ENCODE measurements at places on chromosomes 11 and 22. TPM values are rescaled to one million over a fixed set of nuclear protein-coding genes. Genes with fewer than 3 reads are reported as not detected.

DNA sequence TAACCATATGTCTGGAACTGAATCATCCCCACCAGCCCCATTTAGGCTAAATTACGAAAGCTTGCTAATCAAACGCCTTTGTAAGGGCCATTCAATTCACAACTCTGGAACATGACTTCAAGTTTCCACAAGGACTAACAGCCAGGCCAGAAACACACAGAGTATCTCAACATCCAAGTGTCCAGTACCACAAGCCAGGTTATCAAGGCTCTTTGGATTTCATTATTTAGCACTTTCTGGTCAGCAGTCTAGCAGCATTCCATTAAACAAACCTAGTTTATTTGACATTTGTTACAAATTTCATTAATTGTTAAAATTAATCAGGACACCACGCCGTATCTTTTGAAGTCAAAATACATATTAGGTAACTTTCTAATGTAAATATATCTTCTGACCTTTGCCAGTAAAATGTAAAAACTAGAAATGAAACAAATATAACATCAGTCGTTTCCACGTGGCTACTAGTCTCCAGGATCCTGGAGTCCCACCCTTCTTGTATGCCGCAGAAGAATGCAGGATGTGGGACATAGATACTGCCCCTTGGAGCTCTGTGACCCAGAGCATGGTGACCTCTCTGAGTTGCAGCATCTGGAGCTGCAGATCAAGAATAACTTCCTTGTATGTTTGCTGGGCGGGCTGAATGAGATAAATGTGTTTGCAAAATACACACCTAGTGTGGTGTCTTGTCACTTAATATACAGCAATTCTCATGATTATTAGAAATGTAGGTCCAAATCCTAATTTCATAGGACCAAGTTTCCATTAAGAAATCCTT is 64.7 kb downstream of the MPPED2 start:
- DNase-seq: no peak
- H3K27me3 ChIP-seq: no peaks in the 10 kb centered on the region
- H3K4me3 ChIP-seq: no peak overlapping the region
- no peaks in the 10 kb centered on the region for H3K4me1 ChIP-seq
- H3K36me3 ChIP-seq: no peaks in the 10 kb centered on the region
- no peak overlapping the region for H3K27ac ChIP-seq

GRCh38 chr11:40178470-40178869 is 1281.0 kb downstream of the LRRC4C start:
- no peak overlapping the region for H3K27ac ChIP-seq
- no peak overlapping the region for H3K4me3 ChIP-seq
- no peaks in the 10 kb centered on the region for H3K4me1 ChIP-seq
- H3K36me3 ChIP-seq: no peaks in the 10 kb centered on the region

DNA sequence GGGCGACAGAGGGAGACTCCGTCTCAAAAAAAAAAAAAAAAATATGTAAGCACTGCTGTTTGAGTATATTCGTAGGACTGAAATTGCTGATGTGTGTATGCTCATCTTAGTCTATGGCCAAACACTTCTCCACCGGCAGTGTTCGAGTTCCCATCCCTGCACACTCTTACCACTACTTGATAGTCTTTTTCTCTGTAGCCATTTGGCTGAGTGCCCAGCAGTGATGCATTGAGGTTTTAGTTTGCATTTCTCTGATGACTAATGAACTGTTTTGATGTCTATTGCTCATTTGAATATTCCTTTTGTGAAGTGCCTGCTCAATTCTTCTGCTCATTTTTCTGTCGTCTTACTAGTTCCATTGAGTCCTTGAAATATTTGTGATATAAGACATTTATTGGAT is 1.9 kb downstream of the TIRAP start:
- no peaks in the 10 kb centered on the region for H3K4me1 ChIP-seq
- no peaks in the 10 kb centered on the region for H3K27me3 ChIP-seq
- H3K27ac ChIP-seq: no peak overlapping the region
- peaks cover 5% of the 10 kb centered on the region for H3K36me3 ChIP-seq
- no peak overlapping the region for H3K4me3 ChIP-seq

GRCh38 chr22:50115693-50116092 is 25.9 kb downstream of the MOV10L1 start:
- H3K4me1 ChIP-seq: peaks cover 11% of the 10 kb centered on the region
- no peak for DNase-seq
- H3K27ac ChIP-seq: no peak overlapping the region
- no peaks in the 10 kb centered on the region for H3K36me3 ChIP-seq

- no peaks in the 10 kb centered on the region for H3K4me1 ChIP-seq
- no peak overlapping the region for H3K4me3 ChIP-seq
- DNase-seq: no peak
- H3K36me3 ChIP-seq: no peaks in the 10 kb centered on the region
- no peaks in the 10 kb centered on the region for H3K27me3 ChIP-seq
- no peak overlapping the region for H3K27ac ChIP-seq
Observed at GRCh38 chr11:86418917-86419316, 44.2 kb downstream of the CCDC81 start.

The GSTT2B gene
- 9.1 TPM for total RNA-seq

The SMIM35 gene
- not detected for total RNA-seq

The POU2F3 gene
- total RNA-seq: not detected

GRCh38 chr11:27370374-27370773 is 7.4 kb upstream of the CCDC34 start:
- no peak overlapping the region for H3K27ac ChIP-seq
- H3K27me3 ChIP-seq: no peaks in the 10 kb centered on the region
- no peak for DNase-seq
- H3K36me3 ChIP-seq: peaks cover 62% of the 10 kb centered on the region
- no peaks in the 10 kb centered on the region for H3K4me1 ChIP-seq
- no peak overlapping the region for H3K4me3 ChIP-seq

- peak; percentile 21 for DNase-seq
- peaks cover 31% of the 10 kb centered on the region for H3K4me1 ChIP-seq
- H3K36me3 ChIP-seq: no peaks in the 10 kb centered on the region
- H3K27me3 ChIP-seq: no peaks in the 10 kb centered on the region
- no peak overlapping the region for H3K4me3 ChIP-seq
Observed at GRCh38 chr11:113179181-113179704, 135.1 kb upstream of the TTC12 start.

The YPEL4 gene
- total RNA-seq: 0.55 TPM

GRCh38 chr11:134652586-134653255 is 240.7 kb upstream of the B3GAT1 start:
- H3K27me3 ChIP-seq: no peaks in the 10 kb centered on the region
- H3K27ac ChIP-seq: no peak overlapping the region
- H3K4me1 ChIP-seq: no peaks in the 10 kb centered on the region
- H3K36me3 ChIP-seq: no peaks in the 10 kb centered on the region

DNA sequence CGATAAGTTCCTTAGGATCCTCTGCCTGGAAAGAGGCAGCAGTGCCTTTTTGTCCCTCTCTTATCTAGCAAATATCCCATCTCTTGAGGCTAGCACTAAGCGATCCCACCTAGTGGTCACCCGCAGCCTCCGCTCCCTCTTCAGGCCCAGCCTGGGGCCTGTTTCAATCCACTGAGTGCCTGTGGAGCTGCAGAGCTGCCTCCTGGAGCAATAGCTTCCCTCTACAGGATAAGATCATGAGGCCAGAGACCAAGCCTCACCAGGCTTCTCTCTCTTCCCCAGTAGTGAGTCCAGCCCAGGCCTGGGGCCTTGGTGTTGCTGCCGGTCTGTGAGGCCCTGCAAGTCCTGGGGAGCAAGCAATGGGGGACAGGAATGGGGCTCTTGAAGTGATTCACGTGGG is 65.8 kb downstream of the SLC22A12 start:
- H3K4me1 ChIP-seq: peaks cover 20% of the 10 kb centered on the region
- no peaks in the 10 kb centered on the region for H3K27me3 ChIP-seq
- H3K36me3 ChIP-seq: no peaks in the 10 kb centered on the region

DNA sequence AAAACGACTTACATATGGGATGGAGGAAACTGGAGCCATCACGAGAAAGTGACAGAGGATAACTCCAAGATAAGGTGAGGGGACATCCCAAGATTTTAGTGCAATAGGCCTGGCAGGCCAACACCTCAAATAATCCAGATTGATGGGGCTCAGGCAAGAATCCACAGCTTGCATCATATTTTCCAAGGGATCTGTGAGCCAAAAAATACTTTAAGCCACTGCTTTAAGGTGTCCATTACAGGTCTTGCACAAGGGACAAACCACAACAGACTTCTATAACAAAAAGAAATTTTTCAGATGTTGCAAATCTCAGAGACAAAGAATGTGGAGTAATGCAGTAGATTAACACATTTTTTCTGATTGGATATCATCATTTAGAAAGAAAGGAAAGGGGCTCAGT is 45.6 kb downstream of the DENND5A start:
- peaks cover 30% of the 10 kb centered on the region for H3K4me1 ChIP-seq
- no peak overlapping the region for H3K4me3 ChIP-seq
- no peaks in the 10 kb centered on the region for H3K27me3 ChIP-seq

DNA sequence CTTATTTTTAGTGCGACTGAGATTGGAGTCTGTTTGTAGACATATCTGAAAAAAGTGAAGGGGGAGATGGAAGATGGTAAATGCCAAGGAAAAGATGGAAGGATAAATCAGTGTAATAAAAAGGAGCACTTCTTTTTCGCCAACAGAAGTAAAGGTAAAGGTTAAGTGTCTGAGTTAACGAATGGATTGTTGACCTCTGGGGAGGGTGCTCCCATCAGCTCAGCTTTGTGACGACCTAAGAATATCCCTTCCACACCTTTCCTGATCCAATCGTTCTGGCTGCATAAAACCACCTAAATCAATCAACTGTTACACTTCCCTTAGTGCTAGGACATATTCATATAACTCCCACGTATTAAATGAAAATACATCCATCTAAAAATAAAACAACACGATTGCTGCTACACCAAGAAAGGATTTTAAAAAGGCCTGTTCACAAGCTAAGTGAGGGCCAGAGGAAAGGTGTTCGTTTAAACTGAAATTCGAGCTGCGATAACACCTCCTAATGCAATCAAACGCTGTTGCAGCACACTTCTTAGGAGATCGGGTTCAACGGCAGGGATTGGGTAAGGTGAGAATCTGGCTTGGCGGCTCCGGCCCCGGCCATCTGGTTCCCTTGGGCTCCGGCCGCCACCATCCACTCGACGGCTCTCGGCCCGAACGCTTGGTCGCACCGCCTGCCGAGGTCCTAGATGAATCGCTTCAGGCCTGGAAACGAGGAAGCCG is 658 bp downstream of the C11orf71 start:
- no peaks in the 10 kb centered on the region for H3K4me1 ChIP-seq
- H3K4me3 ChIP-seq: peak overlapping the region; percentile 93
- H3K36me3 ChIP-seq: no peaks in the 10 kb centered on the region
- DNase-seq: peak; percentile 77
- peak overlapping the region; percentile 98 for H3K27ac ChIP-seq

DNA sequence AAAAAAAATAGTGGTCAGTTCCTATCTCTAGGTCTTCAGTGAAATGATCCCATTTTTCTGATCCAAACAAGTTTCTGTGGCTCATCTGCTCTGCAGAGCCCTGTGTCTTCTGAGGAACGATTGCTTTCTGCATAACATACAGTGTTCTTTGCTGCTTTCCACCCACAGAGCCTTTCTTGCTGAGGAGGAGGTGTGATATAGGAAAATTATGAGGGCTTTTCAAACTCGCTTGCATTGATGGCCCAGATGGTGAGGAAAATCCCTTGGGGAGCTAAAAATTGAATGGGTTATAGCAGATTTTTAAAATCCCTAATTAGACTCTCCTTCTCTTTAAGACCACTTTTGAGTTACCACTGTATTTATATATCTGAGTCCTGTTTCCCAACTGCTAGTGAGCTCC is 31.3 kb downstream of the JAM3 start:
- no peaks in the 10 kb centered on the region for H3K4me1 ChIP-seq
- no peak for DNase-seq
- H3K27me3 ChIP-seq: no peaks in the 10 kb centered on the region
- H3K36me3 ChIP-seq: no peaks in the 10 kb centered on the region

DNA sequence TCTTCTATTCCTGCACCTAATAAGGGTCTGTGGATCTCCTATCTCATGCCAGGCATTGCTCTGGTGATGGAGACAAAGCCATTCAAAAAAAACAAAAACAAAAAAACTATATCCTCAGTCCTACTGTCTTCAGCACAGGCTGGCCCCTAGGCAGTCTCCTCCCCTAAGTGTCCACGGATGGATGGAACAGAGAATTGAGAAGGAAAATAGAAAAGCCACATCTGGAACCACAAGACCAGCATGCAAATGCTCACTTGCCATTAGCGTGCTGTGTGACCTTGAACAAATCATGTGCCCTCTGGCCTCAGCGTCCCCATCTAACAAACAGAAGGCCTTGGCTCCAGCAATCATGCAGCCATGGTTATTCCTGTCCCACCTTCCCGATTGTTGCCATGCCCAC is 32.7 kb upstream of the CD82 start:
- H3K27me3 ChIP-seq: no peaks in the 10 kb centered on the region
- no peak overlapping the region for H3K27ac ChIP-seq

DNA sequence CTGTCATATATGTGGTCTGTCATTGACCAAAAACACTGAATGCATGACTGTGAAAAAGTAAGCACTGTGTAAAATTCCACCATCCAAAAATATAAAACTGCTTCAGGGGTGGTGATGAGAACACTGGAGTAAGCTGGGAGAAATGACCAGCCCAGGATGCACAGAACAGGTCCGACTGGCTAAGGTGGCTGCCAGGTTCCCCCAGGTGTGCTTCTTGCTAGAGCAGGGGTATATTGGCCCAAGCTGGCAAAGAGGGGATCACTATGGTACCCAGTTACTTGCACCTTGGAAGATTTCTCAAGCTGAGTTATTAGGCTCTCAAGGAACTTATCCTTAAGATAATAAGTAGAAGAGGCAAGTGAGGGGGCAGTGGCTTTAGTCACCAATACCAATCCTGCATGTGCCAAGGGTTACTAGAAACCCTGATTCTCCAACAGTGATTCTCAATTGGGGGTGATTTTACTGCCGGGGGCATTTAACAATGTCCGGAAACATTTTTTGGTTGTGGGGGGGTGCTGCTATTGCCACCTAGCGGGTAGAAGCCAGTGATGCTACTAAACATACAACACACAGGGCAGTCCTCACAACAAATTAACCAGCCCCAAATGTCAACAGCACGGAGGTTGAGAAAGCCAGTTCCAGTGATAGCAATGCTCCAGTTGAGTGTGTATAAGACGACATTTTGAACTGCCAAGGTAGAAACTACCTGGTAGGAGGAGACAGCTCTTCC is 15.7 kb downstream of the SNU13 start:
- no peak for DNase-seq
- no peak overlapping the region for H3K4me3 ChIP-seq
- H3K27me3 ChIP-seq: no peaks in the 10 kb centered on the region

- H3K27ac ChIP-seq: no peak overlapping the region
- H3K4me3 ChIP-seq: no peak overlapping the region
- H3K27me3 ChIP-seq: no peaks in the 10 kb centered on the region
- no peak for DNase-seq
Observed at GRCh38 chr11:109383306-109383705, 38.7 kb upstream of the C11orf87 start.

DNA sequence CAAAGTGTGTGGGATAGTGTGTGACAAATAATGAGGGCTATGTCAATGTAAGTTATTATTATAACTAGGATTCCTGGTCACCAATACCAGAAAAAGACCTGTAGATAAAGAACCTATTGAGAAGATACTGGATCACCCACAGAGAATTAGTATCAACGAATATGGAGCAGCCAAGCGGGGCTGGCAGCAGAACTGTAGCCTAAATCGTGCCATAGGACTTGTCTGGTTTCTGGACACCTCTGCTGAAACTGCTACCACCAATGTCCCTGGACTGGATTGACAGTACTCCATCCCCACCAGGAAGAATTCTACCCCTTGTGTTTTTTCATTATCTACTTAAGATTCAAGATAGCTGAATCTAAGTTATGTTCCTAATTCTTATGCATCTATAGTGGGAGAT is 30.3 kb upstream of the PAX6 start:
- no peaks in the 10 kb centered on the region for H3K4me1 ChIP-seq
- H3K4me3 ChIP-seq: no peak overlapping the region
- H3K27ac ChIP-seq: no peak overlapping the region

- no peak overlapping the region for H3K4me3 ChIP-seq
- no peaks in the 10 kb centered on the region for H3K36me3 ChIP-seq
- H3K27me3 ChIP-seq: no peaks in the 10 kb centered on the region
- H3K4me1 ChIP-seq: peaks cover 37% of the 10 kb centered on the region
- peak overlapping the region; percentile 84 for H3K27ac ChIP-seq
Observed at GRCh38 chr11:33689085-33689484, 11.5 kb downstream of the C11orf91 start.
